ENCODE measurements at places on chromosomes 1 and 21. TPM values are rescaled to one million over a fixed set of nuclear protein-coding genes. Genes with fewer than 3 reads are reported as not detected.

TTLL10 gene
- polyA plus RNA-seq, result 0.30 TPM

NT5C1A gene
- 0.18 TPM for polyA plus RNA-seq

ATP6V1G3 gene
- polyA plus RNA-seq, result 4.4 TPM

ANGEL2 gene
- polyA plus RNA-seq, result 32.3 TPM

REG4 gene
- polyA plus RNA-seq, result 0.58 TPM

LEFTY2 gene
- polyA plus RNA-seq, result 0.89 TPM

ZNF648 gene
- polyA plus RNA-seq, result 0.43 TPM

MAN1C1 gene
- polyA plus RNA-seq, result 14.0 TPM

GRCh38 chr1:36125129-36125991 lies at the start of gene COL8A2:
Gene COL8A2, minus strand, starts transcription at chr1:36125222. Its CDS starts 24,980 bp downstream, at chr1:36100242.
- no peak for DNase-seq

DNA sequence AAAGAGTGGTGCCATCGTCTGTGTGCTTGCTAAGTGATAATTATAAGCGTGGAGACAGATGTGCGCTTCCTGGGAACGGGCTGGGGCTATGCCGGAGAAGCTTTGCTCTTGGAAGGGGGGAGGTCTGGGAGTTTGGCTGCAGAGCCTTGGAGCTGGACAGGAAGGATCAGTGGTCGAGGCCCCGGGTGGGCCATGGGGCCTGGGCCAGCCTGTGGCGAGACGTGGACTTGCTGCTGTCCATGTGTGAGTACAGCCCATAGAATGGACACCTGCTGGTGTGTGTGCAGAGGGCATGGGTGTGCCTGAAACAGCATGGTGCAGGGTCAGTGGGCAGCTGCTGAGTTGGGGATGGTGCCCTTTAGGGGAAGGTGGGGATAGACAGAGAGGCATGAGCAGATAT lies 121.3 kb downstream of the PCBP3 start:
- no peak for DNase-seq

DNA sequence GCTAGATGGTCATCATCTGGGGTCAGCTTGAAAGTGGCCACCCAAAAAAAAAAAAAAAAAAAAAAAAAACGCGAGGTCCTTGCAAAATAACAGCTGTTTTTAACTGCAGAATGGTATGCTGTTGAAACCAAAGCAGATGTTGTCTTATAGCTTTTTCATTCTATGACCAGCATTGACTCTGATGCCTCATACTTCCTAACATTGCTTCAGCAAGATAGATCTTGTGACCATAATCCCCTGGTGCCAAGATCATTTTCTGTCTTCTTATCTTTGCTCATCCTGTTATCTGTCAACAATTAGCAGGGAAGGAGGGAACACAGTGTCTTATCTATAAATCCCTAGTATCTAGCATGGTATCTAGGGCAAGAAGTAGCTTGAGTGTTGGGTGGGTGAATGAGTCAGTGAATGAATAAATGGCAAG lies 181.5 kb downstream of the PLPP3 start:
- no peak for DNase-seq

DNA sequence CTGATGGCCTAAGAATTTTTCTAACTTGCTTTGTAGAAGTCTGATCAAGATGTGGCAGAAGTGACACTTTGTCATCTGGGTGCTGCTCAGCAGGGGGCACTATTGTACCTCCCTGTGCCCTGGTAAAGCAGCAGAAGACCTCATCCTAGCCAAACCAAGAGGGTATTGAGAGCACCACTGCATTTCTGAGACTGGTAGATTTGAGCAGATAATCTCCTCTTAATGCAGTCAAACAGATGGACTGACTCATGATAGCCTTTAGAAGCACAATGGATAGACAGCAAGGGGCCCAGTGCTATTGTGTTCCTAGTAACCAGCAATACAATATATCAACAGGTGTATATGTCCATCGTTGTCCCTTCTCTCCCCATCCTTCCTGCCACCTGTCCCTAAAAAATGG lies 5.7 kb downstream of the TPM3 start:
- DNase-seq, result no peak

DNA sequence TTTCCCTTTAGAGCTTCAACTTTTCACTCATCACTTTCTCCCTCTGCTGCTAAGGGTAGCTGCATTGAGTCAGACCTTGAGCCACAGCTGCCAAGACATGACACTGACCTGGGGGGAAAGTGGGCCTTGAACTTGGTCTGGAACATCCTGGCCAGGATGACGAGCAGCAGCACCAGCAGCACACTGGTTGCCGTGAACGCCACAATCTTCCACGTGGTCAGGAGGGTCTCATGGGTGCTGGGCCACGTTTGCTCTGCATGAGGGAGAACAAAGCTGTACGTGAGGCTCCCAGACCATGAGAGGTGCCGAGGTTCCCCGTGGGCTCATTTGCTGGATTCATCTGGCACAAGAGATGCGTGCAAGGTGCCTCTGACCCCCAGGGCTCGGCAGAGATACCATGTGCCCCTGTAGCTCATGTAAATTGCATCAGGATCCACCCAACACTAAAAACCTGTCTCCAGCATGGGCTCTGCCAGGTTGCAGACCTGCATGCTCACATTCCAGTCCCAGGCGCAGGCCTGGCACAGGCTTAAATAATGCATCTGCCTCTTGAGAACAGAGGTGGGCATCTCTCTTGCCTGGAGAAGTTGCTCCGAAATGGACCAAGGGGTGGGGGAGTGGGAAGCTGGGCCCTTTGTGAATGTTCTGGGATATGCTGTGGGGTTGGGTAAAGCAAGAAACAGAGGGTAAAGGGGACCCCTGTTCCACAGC lies 84.6 kb upstream of the TLR5 start:
- DNase-seq, result no peak

DNA sequence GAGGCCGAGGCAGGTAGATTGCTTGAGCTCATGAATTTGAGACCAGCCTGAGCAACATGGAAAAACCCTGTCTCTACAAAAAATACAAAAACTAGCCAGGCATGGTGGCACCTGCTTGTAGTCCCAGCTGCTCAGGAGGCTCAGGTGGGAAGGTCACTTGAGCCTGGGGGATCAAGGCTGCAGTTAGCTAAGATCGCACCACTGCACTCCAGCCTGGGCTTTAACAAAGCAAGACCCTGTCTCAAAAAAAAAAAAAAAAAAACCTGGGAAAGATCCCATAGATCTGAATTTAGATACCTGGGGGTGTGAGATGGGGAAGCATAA lies 32.9 kb downstream of the NIBAN1 start:
- no peak for DNase-seq

DNA sequence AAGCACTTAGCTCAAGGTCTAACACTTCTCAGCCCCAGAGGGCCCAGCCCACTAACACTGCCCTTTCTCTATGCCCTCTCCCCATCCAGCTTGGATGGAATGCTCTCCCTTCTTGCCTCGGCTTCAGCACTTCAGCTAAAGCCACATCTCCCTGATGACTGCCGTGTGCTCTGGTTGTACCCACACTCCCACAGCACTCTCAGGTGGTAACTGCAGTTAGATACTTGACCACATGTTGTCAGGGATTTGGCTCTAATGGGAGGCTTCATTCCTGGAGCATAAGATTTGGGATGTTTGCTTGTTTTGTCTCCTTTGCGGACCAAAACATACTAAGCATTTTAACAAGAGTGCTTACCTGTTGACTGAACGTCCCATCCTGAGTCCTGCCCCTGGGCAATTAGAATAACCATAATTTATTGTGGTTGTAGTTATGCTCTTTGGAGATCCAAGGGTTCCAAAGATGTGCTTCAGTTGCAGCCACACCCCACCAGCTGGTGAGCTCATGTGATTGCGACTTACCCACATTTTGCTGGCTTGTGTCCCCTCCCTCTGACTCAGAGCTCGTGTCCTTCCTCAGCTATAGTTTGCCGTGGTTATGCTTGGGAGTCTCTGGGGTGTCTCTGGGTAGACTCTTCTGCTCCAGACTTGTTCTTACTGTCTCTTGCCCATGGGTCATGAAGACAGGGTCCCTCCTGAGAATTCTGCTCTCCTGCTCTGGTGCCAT lies 7.7 kb upstream of the SLC26A9 start:
- no peak for DNase-seq

GRCh38 chr1:36096500-36097432 lies 8.1 kb downstream of the ADPRS start:
- no peak for DNase-seq

DNA sequence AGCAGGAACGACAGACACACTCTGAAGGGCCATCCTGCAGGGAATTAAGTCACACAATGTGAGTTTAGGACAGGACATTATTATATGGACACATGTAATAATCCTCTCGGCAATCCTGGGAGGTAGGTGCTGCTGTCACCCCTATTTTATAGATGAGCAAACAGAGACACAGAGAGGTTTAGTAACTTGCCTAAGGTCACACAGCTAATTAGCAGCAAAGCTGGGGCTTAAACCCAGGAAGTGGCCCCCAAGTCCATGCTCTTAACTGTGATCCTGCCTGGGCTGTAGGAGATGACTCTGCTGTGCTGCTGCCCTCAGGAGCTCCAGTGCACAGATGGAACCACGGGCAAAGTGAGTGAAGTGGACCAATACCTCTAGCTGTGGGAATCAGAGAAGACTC lies 660.0 kb downstream of the PTPRU start:
- no peak for DNase-seq

Measured in renal cortex interstitium (tissue), 15 donors.